ENCODE measurements at places on chromosomes 13 and 19. TPM values are rescaled to one million over a fixed set of nuclear protein-coding genes. Genes with fewer than 3 reads are reported as not detected.

DNA sequence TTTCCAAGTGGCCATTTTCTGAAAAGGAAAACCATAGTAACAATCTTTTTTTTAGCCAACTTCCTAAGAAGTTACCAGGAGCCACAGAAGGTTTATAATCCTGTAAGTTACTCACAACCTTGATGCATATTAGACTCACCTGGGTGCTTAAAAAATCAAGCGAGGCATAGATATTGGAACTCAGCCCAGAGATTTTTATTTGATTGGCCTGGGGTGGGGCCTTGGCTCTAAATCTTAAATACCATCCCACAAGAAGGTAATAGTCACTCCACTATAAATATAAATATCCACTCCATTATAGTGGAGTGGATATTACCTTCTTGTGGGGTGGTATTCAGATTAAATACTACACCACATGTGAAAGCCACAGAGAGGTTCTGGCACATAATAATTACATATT lies 429.6 kb downstream of the RFC3 start:
- H3K4me1 ChIP-seq = no peaks in the 10 kb centered on the region
- no peak overlapping the region for H3K27ac ChIP-seq
- no peaks in the 10 kb centered on the region for H3K27me3 ChIP-seq
- no peak for DNase-seq
- H3K36me3 ChIP-seq = no peaks in the 10 kb centered on the region

GRCh38 chr13:28958018-28958417 lies 137.9 kb downstream of the MTUS2 start:
- no peak overlapping the region for H3K4me3 ChIP-seq
- no peak overlapping the region for H3K27ac ChIP-seq

DNA sequence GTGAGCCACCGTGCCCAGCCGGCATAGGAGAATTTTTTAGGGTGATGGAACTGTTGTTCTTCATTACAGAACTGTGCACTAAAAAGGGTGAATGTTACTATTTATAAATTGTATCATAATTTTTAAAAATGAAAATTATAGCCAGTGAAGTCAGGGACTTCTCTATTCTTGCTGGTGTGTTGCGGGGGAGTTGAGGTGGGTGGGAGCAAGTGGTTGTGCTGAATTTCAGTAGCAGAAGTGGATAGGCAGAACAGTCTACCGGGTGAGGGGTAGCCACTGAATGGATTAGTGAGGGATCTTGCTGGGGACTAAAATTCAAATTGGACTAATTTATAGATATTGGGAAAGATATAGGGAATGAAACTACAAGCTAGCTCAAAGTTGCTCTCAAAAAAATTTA lies 74.0 kb downstream of the CAB39L start:
- no peaks in the 10 kb centered on the region for H3K4me1 ChIP-seq
- H3K27ac ChIP-seq = no peak overlapping the region
- peaks cover 2% of the 10 kb centered on the region for H3K27me3 ChIP-seq
- DNase-seq = no peak

- no peak overlapping the region for H3K4me3 ChIP-seq
- no peaks in the 10 kb centered on the region for H3K27me3 ChIP-seq
- DNase-seq = no peak
- no peak overlapping the region for H3K27ac ChIP-seq
- no peaks in the 10 kb centered on the region for H3K36me3 ChIP-seq
- H3K4me1 ChIP-seq = no peaks in the 10 kb centered on the region
These were observed 207.9 kb upstream of the CSNK1A1L start for GRCh38 chr13:37313372-37313771.

GRCh38 chr13:23752111-23753001 lies 136.8 kb downstream of the MIPEP start:
- H3K27me3 ChIP-seq = peaks cover 4% of the 10 kb centered on the region
- DNase-seq = no peak
- no peak overlapping the region for H3K4me3 ChIP-seq
- H3K27ac ChIP-seq = no peak overlapping the region
- H3K4me1 ChIP-seq = peaks cover 29% of the 10 kb centered on the region
- H3K36me3 ChIP-seq = peaks cover 2% of the 10 kb centered on the region

DNA sequence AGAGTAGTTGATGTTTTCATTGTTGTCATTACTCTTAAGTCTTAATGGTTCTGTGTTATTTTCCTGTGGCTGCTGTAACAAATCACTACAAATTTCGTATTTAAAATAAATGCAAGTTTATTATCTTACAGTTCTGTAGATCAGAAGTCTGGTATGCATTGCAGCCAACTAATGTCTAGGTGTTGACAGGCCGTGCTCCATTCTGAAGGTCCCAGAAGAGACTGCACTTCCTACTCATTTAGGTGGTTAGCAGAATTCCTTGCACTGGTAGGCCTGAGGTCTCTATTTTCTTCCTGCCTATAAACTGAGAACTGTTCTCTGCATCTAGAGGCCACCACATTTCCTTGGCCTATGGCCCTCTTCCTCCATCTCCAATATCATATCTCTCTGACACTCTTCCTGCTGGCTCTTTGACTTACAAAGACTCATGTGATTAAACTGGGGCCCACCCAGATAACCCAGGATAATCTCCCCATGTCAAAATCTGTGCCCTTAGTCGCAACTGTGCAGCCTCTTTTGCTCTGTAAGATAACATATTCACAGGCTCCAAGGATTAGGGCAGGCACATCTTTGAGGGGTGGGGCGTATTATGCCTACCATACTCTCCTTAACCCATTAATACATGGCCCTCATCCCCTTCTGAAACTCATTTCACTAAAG lies 468.4 kb downstream of the FOXO1 start:
- H3K27me3 ChIP-seq = no peaks in the 10 kb centered on the region
- no peak for DNase-seq
- no peak overlapping the region for H3K27ac ChIP-seq

GRCh38 chr13:79709471-79709870 lies 228.5 kb downstream of the NDFIP2 start:
- H3K27ac ChIP-seq = no peak overlapping the region
- no peak for DNase-seq
- H3K4me1 ChIP-seq = no peaks in the 10 kb centered on the region
- no peaks in the 10 kb centered on the region for H3K27me3 ChIP-seq

GRCh38 chr19:21677696-21678418 lies 89.5 kb downstream of the ZNF100 start:
- no peak overlapping the region for H3K4me3 ChIP-seq
- H3K27me3 ChIP-seq = no peaks in the 10 kb centered on the region
- no peak overlapping the region for H3K27ac ChIP-seq
- no peak for DNase-seq
- no peaks in the 10 kb centered on the region for H3K36me3 ChIP-seq
- no peaks in the 10 kb centered on the region for H3K4me1 ChIP-seq

DNA sequence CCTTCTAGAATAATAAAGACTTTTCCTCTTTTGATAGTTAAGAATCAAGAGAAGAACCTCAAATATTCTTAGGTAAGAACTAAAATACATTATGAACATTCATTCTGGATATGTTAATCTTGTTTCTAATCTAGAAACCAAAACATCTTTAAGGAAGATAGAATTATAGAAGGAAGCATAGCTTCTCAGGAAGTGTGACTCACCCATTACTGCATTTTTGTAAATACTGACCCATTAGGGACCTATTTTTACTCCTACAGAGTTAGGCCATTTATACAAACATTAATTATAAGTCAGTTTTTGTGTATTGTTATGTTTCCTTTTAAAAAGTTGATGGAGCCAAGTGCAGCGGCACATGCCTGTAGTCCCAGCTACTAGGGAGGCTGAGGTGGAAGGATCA lies 147.1 kb downstream of the NUFIP1 start:
- DNase-seq = no peak
- no peaks in the 10 kb centered on the region for H3K27me3 ChIP-seq
- H3K36me3 ChIP-seq = no peaks in the 10 kb centered on the region
- no peak overlapping the region for H3K27ac ChIP-seq
- peaks cover 3% of the 10 kb centered on the region for H3K4me1 ChIP-seq
- no peak overlapping the region for H3K4me3 ChIP-seq

DNA sequence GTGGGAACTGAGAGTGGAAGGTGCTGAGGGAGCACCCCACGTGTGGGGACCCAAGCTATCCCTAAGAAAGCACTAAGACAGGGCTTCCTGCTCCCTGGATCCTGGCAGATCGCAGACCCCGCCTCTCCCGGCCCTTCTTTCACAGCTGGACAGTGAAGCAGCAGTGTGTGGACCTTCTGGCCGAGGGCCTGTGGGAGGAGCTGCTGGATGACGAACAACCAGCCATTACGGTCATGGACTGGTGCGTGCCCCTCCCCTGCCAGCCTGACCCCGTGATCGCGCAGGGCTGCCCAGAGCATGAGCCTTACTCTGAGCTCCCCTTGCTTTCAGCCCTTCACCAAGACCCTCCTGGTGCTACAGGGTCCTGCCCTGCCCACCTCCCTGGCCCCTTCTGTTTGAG lies 2.3 kb downstream of the NCCRP1 start:
- H3K36me3 ChIP-seq = peaks cover 1% of the 10 kb centered on the region
- H3K4me3 ChIP-seq = no peak overlapping the region
- H3K27me3 ChIP-seq = peaks cover 51% of the 10 kb centered on the region
- H3K4me1 ChIP-seq = peaks cover 6% of the 10 kb centered on the region

DNA sequence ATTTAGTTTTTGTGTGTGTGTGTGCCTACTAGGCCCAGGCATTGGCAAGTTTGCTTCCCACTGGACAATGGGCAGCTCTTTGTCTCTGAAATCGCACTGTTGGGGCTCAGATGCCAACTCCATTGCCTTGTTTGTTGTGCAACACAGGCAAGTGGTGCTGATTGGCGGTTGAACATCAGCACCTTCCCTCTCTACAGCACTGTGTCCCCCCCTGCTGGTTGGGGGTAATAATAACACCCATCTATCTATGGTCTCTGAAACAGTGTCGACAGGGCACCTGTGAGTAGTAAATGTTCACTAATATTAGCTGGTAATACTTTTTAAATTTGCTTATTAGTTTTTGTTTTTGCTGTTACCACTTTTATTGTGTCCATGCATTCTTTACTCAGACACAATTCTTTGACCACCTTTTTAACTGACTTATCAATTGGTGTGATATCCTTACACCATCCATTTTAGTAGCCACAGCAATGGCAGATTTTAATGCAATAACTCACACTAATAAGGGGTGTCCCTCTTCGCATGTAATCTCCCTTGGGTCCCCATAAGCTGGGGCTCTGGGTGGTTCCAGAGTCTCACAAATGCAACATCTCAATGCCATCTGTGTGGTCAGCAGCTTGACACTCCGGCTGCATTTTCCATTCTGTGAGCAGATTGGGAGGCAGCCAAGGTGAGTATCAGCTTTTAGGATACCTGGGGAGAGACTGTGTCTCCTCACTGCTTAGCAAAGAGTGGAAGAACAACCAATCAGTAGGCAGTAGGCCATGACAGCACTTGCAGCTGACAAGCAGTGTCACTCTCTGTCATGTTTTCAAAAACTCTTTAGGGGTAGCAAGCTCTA lies 47.7 kb upstream of the UQCRFS1 start:
- no peak overlapping the region for H3K4me3 ChIP-seq
- peak; percentile 8 for DNase-seq
- H3K27ac ChIP-seq = no peak overlapping the region

DNA sequence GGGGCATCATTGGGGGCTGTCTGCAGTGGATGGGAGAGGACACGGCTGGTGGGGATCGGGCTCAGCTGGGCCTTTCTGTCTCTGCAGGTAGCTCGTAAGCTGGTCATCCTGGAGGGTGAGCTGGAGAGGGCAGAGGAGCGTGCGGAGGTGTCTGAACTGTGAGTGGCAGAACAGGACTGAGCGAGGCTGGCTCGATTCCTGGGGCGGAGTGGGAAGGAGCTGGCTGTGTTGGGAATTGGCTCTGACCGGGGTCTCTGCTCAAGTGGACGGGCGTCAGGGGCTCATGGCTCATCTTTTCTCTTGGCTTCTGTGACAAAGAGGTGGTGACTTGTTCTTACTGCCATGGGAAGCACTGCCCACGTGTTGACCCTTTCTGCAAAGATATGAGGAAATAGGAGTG lies 11.6 kb downstream of the TPM4 start:
- no peak overlapping the region for H3K4me3 ChIP-seq
- no peaks in the 10 kb centered on the region for H3K27me3 ChIP-seq
- no peak overlapping the region for H3K27ac ChIP-seq
- peaks cover 62% of the 10 kb centered on the region for H3K36me3 ChIP-seq
- no peak for DNase-seq

GRCh38 chr13:106382534-106382933 lies 152.9 kb downstream of the EFNB2 start:
- DNase-seq = no peak
- no peaks in the 10 kb centered on the region for H3K4me1 ChIP-seq
- H3K4me3 ChIP-seq = no peak overlapping the region
- no peaks in the 10 kb centered on the region for H3K36me3 ChIP-seq
- no peaks in the 10 kb centered on the region for H3K27me3 ChIP-seq

DNA sequence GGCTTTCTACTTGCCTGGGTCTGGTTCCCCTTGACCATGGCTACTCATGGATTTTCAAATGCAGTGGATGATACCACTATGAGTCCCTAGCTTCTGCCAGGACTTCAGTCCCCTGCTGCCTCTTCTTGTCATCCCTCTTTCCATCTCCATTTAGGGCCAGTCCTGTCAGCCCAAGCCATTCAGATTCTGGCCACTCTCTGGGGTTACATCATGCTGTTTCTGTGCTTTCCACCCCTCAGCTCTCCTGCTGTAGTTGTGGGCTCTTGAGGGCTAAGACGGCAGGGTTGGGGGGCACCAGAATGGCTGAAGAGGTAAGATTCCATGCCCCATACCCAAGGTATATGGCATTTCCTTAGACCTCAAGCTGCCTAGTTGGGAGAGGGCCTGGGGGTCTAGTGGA lies 13.2 kb upstream of the ZNF492 start:
- H3K36me3 ChIP-seq = no peaks in the 10 kb centered on the region
- no peak overlapping the region for H3K4me3 ChIP-seq
- no peaks in the 10 kb centered on the region for H3K4me1 ChIP-seq
- no peak for DNase-seq
- H3K27ac ChIP-seq = no peak overlapping the region
- H3K27me3 ChIP-seq = no peaks in the 10 kb centered on the region

DNA sequence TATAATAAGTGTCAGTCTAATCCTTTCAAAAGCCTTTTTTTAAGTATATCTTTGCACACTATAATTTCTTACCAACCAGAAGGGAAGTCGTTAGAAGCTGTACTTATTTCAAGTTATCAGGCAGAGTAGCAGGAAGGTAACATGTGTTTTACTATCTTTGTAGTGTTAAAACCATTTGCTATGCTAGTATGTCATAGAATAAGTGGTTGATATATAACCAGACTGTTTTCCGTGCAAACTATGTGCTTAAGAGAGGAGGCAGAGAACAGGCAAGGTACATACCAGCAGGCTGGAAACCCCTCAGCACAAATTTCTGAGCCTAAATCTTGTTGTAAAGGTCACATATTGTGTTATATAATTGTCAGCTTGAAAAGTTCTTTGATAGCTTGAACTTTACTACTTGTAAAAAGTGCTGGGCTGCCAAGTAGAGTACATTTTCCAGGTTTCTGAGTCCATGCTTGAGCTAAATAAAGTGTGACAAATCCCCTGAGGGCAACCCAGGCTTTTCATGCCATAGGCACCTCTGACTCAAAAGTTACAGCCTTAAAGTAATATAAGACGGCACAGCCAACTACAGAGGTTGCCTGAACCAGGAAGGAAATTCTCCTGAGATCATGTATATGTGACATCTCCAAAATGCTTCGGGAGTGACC lies 1297.4 kb downstream of the PCDH9 start:
- no peaks in the 10 kb centered on the region for H3K36me3 ChIP-seq
- no peak for DNase-seq
- no peaks in the 10 kb centered on the region for H3K27me3 ChIP-seq
- no peak overlapping the region for H3K4me3 ChIP-seq
- no peaks in the 10 kb centered on the region for H3K4me1 ChIP-seq
- no peak overlapping the region for H3K27ac ChIP-seq

Gene KIR3DL1
- not detected for total RNA-seq

Gene ZNF880
- 12.5 TPM for total RNA-seq

Gene C19orf47
- total RNA-seq = 28.1 TPM

Gene LMTK3
- total RNA-seq = 2.0 TPM

Gene FCAR
- total RNA-seq = not detected

Gene DPF1
- 1.4 TPM for total RNA-seq

Gene GJB6
- 0.99 TPM for total RNA-seq

Gene VSTM1
- not detected for total RNA-seq

Gene TM9SF2
- 62.6 TPM for total RNA-seq

Gene REEP6
- total RNA-seq = 1.4 TPM

Gene LRRC63
- 0.17 TPM for total RNA-seq

Gene KLK2
- total RNA-seq = not detected

Data from activated T-helper 1 cell treated with anti-CD3 and anti-CD28 coated beads, Interleukin-12 subunit alpha, Interleukin-12 subunit beta, Interleukin-2, Interleukin-4 antibody, amounts not matched to agents 30 ng/mL and 10 ng/mL and 1 ng/mL, durations not matched to agents 14 hours and 24 hours and 36 hours (primary cell).